ENCODE measurements at places on chromosomes 11 and 22.

DNA sequence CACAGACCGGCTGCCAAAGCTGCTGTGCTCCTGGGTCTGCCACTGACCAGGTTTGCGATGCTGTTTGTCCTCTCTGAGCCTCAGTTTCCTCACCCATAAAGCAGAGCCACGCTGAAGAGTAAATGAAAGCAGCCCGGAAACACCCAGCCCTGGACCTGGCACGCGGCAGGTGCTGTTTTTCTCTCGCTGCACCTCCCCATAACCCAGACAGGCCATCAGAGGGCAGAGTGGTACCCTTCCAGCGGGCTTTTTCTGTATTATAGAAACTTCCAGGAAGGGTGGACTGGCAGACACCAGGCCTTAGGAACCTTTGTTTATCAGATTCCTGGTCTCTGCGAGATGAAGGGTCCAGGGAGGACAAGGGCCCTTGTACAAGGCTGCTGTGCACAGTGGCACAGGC is 17.9 kb upstream of the FGF19 start:
- DNase-seq: no peak

DNA sequence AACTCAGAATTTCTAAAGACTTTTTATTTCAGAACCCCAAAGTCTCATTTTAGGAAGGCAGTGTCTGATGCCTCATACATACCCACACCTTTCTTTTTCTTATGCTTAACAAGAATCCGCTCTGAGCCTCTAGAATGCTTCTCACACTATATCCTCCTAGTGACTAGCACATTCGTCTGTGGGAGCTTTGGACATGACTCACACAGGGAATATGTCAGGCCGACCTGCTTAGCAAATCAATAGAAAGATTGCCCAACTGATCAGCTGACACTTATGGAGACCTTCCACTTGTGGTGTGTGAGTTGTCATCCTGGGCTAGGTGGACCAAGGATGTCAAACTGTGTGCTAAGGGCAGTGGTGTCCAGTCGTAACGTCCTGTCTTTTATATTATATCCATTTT is 129.9 kb upstream of the TTC12 start:
- no peak for DNase-seq

GRCh38 chr22:39656495-39657490 is 86.2 kb downstream of the CACNA1I start:
- DNase-seq: no peak

DNA sequence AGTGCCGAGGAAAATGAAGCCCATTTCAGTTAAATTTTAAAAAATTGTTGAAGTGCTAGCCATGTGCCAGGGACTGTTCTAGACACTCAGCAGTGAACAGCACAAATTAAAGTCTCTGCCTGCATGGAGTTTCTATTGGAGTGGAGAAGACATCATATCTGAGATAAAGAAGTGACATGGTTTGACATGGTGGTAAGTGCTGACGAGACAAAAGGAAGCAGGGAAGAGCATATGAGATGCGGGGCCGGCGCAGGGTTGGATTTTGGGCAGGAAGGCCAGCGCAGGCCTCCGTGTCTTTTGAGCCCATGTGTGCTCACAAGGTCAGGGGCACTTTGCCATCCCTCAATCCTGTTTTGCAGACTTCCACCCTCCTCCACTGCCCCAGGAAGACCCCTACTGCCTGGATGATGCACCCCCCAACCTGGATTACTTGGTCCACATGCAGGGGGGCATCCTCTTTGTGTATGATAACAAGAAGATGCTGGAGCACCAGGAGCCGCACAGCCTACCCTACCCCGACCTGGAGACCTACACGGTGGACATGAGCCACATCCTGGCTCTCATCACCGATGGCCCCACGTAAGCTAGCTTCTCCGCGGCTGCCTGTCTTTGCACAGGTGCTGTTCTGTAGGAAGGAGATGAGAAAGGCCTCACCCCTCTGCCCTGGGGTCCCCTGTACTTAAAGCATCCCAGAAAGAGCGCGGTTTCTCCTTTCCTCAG is 29.6 kb downstream of the AMPD3 start:
- DNase-seq: no peak

DNA sequence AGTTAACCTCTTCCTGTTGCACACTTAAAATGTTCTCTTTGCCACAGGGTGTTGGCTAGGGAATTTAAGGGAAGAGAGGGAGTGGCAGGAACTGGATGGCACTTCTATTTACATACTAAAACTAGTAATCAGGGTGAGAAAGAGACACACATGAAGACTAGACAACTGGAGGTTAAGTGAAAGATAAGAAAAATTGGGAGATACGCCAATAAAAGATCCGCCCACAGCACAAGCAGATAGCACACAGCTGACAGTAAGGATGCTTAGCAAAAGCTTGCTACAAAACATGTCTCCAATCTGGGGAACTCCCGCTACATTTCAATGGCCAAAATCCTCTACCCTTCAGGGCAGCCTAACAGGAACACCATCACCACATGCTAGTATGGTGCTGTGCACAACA is 12.8 kb downstream of the CPSF7 start:
- DNase-seq: no peak

DNA sequence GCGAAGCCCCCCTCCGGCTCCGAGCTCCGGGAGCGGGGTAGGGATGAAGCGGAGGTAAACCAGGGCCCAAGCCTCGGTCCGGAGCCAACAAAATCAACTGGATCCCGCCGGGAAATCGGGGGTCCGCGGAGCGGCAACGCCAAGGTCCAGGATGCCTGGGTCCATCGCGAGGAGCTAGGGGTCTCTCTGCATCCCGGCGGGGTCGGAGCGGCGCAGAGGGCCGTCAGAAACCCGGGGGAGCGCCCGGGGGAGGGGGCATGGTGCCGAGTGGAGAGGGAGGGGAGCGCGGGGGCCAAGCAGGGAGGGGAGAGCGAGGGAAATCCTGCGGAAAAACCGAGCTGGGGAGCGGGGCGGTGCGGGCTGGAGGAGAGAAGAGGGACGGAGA is 51.8 kb downstream of the SLC22A12 start:
- DNase-seq: no peak

- no peak for DNase-seq
Observed at GRCh38 chr22:44574640-44575380, 76.8 kb upstream of the RTL6 start.

- no peak for DNase-seq
Observed at GRCh38 chr11:56624661-56625110, 10.0 kb upstream of the OR5M1 start.

DNA sequence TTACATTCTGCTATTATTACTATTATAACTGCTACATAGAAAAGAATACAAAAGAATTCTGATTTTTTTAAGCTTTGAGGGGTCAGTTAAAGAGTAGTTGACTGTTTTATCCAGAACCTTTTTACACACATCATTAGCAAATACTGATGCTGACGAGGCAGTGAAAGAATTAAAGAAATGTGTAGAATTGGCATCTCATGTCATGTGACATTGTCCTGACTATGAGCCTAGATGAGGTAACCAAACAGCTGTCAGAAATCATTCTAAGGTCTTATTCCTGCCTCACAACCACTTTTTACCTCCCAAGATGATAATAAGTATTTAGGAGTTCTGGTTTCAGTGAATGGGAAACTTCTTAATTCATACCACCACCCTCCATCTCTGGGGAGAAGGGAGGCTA is 121.0 kb downstream of the SLC1A2 start:
- DNase-seq: no peak

DNA sequence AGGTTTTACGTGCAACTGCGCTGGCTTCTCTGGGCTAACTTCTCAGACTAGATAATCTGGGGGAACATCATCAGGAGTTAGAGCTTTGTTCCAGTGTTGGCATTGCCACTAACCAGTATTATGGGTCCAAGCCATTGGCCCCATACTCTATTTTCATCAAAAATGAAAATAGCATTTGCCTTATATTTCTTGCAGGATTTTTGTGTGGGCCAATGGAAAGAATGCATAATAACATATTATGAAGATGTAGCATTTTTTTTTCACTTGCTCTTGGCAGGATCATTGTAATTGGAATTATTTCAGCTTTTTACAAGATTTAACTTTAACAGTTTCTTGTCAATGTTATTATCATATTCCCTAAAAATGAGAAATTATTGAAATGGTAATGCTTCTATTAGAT is 16.1 kb downstream of the ARHGAP42 start:
- DNase-seq: no peak

GRCh38 chr11:19753451-19754106 is 40.9 kb downstream of the NAV2 start:
- no peak for DNase-seq

DNA sequence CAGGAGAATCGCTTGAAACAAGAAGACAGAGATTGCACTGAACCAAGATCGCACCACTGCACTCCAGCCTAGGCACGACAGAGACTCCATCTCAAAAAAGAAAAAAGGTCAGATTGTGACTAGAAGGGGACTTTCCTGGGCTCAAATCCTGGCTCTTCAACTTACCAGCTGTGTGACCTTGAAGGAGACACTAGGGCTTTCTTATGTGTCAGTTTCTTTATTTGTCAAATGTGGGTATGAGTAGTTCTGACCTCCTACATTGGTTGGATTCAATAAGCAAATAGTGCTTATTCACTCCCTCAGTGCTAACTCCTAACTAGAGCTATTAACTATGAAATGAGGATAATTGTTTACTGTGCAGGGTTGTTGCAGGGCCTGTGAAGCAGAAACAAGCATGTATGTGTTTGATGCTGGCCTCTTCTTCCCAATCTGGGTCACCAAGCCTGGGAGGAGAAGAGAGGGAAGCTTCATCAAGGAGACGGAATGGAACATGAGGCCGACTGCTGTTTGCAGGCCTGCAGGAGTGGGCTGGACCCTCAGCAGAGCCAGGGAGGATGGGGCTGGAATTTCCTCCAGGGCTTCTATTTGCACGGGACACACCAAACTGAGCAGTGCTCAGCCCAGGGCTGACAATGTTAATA is 22.5 kb downstream of the RHOD start:
- DNase-seq: no peak

GRCh38 chr11:120611581-120611980 is 100.0 kb downstream of the GRIK4 start:
- DNase-seq: no peak

- no peak for DNase-seq
Observed at GRCh38 chr11:131748151-131749050, 378.0 kb downstream of the NTM start.

GRCh38 chr11:13551834-13552233 is 56.0 kb upstream of the PTH start:
- no peak for DNase-seq

DNA sequence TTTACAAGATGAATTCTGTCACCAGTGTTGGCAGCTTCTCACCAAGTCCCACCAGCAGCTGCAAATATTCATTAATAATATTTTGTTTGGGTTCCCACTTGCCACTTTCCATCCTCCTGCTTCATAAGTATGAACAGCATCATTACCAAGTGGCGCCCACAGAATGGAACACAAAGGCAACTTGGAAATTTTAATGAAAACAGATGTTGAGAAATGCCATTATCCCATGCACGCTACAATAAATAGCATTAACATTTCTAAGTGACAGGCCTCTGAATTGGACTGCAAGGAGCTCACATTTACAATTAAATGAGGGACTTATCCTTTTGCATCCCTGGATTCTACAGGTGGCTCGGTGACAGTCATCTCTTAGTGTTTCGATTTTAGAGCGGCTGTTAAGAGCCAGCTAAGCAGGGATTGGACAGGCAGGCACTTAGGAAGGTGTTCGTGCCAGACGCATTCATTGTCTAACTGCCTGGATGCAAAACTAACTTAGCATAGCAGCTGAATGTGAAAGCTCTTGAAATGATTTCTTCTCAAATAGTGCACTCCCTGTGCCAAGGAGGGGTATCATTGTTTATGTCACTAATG is 170.3 kb downstream of the KIRREL3 start:
- DNase-seq: no peak

DNA sequence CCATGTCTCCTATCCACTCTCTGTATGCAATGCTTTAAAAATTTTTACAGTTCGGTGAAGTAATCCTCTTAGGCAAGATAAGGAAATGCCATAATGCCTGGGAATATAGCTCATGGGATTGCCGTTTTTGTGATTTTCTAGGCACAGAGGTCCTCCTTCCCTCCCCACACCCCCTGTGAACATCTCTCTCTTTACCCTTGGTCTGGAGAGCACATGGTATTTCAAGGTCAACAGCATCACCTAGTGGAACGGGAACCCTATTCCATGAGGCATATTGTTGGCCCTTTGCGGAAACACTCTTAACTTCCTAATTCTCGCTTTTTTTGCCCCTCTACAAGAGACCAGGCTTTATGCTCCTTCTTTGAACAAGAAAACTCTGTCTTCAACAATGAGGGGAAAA is 8.8 kb downstream of the NXPE4 start:
- no peak for DNase-seq

DNA sequence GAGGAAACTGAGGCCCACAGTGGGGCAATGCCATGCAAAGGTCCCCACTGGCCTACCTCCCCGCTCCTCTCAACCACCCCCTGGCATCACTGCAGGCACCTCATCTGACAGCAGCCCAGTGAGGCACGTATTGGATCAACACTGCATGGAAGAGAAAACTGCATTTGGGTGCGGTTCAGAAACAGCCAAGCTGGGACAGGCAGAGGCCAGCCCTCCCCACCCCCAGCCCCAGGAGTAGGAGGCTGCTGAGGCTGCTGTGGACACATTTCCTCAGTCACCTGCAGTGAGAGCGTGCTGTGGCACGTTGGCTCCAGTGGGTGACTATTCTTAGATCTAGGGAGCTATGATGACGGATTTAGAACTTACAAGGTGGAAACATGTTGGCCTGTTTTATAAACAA is 63.7 kb downstream of the KCNC1 start:
- no peak for DNase-seq

- no peak for DNase-seq
Observed at GRCh38 chr11:100328626-100329340, 358.3 kb upstream of the ARHGAP42 start.

DNA sequence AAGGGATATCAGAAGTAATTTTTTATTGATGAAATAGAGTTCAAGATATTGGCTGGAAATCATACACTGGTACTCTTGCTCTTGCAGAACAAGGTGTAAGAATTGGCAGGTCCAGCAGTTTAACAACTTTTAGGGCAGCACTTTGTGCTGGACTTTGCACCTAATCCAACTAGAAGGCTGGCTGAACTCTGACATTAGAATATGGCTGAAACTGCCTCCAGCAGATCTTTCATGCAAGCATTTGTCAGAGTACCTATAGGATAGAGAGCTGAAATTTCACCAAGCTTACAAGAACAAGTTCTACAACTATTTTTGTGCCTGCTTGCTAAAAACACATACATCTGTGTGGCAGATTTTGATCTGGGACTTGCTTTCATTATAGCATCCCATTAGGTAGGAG is 17.2 kb downstream of the HPS5 start:
- DNase-seq: no peak

GRCh38 chr22:40407831-40408717 is 37.7 kb downstream of the SGSM3 start:
- no peak for DNase-seq

- DNase-seq: no peak
Observed at GRCh38 chr11:64291262-64291751, at the start of gene KCNK4. Gene KCNK4 (plus strand): TSS chr11:64291302. CDS start chr11:64293019, 1,717 bp downstream.

- no peak for DNase-seq
Observed at GRCh38 chr11:75241906-75242644, 1.5 kb downstream of the TPBGL start.

- no peak for DNase-seq
Observed at GRCh38 chr11:17298302-17298701, 21.8 kb downstream of the NUCB2 start.

- no peak for DNase-seq
Observed at GRCh38 chr11:21470521-21470920, 722.4 kb upstream of the ANO5 start.
